ENCODE measurements at places on chromosomes 5 and 9. TPM values are rescaled to one million over a fixed set of nuclear protein-coding genes. Genes with fewer than 3 reads are reported as not detected.

SLC6A7 gene
- total RNA-seq: not detected

GRCh38 chr5:37940931-37941623, 101.2 kb upstream of the GDNF start:
- DNase-seq: no peak

DNA sequence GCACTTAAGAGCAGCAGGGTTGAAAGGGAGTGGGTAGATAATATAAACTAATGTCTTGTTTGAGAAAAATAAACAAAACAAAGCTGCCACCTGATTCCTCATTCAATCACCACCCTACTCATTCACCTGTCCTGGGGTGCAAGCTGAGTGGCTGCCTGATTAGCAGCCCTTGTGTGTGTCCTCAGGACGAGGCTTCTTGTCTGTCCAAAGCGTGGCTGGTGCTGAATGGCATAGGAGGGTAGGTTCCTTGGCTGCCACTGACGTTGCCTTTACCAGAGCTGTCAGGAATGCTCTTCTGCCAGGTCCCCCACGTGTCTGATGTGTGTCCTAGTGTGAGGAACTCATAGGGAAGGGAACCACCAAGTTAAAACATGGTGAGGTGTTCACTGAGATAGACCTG, 146.6 kb upstream of the SLC24A2 start:
- no peak for DNase-seq

- no peak for DNase-seq
Measured at GRCh38 chr5:35360671-35361070, 130.4 kb upstream of the PRLR start.

DNA sequence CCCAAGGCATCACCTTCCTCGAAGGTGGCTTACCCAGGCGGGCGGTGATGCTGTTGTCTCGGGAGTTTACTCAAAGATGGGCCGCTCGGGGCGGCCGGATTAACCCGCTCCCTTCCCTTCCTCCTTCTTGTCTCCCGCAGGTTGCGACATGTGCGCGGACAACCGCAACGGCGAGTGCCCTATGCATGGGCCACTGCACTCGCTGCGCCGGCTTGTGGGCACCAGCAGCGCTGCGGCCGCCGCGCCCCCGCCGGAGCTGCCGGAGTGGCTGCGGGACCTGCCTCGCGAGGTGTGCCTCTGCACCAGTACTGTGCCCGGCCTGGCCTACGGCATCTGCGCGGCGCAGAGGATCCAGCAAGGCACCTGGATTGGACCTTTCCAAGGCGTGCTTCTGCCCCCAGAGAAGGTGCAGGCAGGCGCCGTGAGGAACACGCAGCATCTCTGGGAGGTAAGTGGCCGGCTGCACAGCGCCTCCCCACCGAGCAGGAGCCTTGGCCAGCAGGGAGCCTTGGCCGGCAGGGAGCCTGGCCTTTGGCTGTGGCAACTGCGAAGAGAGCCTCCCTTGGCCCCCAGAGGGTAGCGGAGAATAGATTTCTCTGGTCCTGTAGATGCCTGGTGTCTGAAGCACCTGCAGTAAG, 10.6 kb downstream of the PRDM6 start:
- DNase-seq: no peak

SUSD1 gene
- total RNA-seq: 14.9 TPM

ZNF658 gene
- total RNA-seq: 3.5 TPM

- DNase-seq: no peak
Measured at GRCh38 chr9:135612981-135613910, 26.1 kb downstream of the GLT6D1 start.

IRX1 gene
- total RNA-seq: not detected

ADGRD2 gene
- not detected for total RNA-seq

ALDH1B1 gene
- 33.1 TPM for total RNA-seq
